Breast epithelium (tissue), 4 donors: ENCODE measurements at places on chromosomes 1 and 21. TPM values are rescaled to one million over a fixed set of nuclear protein-coding genes. Genes with fewer than 3 reads are reported as not detected.
A peak's percentile ranks its signal among the peaks of the same experiment; 100 is the strongest.

GRCh38 chr1:28984311-28984684 is 69.9 kb downstream of the EPB41 start:
- H3K4me3 ChIP-seq = no peak overlapping the region
- H3K27me3 ChIP-seq = no peaks in the 10 kb centered on the region
- H3K36me3 ChIP-seq = no peaks in the 10 kb centered on the region
- no peak for DNase-seq

GRCh38 chr1:234433563-234434285 is 45.3 kb downstream of the TARBP1 start:
- H3K4me1 ChIP-seq = no peaks in the 10 kb centered on the region
- DNase-seq = no peak
- H3K27ac ChIP-seq = no peak overlapping the region
- no peak overlapping the region for H3K4me3 ChIP-seq

DNA sequence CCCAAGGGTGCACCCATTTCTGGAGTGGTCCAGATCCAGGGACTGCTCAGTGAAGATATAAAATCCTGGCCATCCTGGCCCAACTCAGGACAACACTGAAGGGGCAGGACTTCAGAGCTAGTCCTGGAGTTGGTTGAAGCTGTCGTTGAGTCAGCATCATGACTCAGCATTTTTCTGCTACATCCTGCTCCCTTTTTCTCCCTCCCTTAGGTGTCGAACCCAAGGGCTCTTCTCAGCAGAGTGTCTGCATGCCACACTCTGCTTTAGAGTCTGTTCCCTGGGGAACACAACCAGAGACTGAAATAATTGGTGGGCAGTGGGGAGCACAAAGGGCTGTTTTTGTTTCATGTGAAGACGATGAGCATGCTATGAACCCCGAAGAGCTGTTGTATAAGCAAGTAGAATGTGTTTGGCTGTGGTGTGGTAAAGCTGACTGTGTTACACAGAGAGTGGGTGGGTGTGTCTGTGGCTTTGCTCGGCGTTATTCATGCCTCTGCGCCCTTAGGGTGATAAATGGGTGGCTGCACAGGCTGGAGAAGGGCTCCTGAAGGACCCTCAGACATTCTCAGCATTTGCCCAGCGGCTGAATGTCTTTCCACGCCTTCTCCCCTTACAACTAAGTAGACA is 167.2 kb downstream of the CYYR1 start:
- H3K4me3 ChIP-seq = no peak overlapping the region
- no peaks in the 10 kb centered on the region for H3K36me3 ChIP-seq
- no peak overlapping the region for H3K27ac ChIP-seq
- no peaks in the 10 kb centered on the region for H3K4me1 ChIP-seq
- H3K27me3 ChIP-seq = no peaks in the 10 kb centered on the region

Gene RPL22
- total RNA-seq = 210 TPM

DNA sequence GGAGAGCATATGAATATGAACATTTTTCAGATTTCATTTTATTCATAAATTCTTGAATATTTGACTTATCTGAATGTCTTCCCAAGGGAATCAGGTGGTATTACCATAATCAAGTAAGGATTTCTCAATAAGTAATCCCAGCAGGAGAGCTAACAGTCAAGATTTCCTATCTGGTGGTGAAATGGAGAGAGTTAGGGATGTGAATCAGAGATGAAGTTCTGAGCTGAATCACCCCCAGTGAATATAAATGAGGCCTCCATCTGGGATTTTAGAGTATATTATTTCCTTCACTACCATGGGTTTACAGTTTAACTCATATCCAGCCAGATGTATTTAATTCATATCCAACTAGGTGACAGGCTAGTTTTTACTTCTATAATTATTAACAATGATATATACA is 61.5 kb upstream of the RGS2 start:
- no peak overlapping the region for H3K27ac ChIP-seq
- no peak overlapping the region for H3K4me3 ChIP-seq

DNA sequence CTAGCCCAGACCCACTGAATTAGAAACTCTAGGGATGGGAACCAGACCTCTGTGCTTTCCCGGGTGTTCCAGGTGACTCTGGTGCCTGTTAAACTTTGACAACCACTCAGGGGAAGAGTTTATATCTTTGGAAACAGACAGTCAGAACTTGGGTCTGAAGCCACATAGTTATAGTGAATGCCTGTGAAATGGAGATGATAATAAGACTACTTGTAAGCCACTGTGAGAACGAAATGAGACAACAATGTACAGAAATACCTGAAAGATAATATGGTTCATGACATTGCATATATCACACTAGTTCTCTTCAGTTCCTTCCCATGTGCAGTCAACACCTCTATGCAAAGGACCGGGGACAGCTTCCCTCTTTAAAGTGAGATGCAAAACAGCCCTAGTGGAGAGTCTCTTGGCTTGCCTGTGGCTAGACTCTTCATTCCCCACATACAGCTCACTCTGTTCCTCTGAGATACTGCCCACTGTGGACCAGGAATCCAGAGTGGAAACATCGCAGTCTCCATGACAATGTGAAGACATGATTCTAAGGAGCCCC is 287.5 kb downstream of the ASTN1 start:
- H3K27ac ChIP-seq = no peak overlapping the region
- H3K36me3 ChIP-seq = no peaks in the 10 kb centered on the region
- no peaks in the 10 kb centered on the region for H3K4me1 ChIP-seq

Gene C1orf94
- total RNA-seq = not detected

Gene KRTAP21-2
- not detected for total RNA-seq

Gene MANEAL
- 2.9 TPM for total RNA-seq

DNA sequence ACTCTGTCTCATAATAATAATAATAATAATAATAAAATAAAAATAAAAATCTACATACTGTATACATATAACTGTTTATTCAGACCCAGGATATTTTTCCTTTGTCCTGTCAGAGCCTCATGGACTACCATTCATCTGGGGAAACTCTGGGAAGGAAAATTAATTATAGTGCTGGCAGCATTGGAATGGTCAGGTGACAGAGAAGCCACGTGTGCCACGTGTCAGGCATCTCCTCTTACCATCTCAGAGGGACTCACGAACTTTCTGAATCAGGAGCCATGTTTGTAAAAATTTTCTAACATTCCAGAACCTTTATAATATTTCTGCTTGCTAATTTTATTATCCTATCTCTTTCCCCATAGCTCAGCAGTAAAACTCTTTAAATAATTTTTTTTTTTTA is 97.8 kb upstream of the HNRNPU start:
- no peaks in the 10 kb centered on the region for H3K4me1 ChIP-seq
- no peak for DNase-seq
- no peak overlapping the region for H3K27ac ChIP-seq
- H3K4me3 ChIP-seq = no peak overlapping the region
- no peaks in the 10 kb centered on the region for H3K36me3 ChIP-seq

GRCh38 chr1:15236321-15236721 is 10.7 kb upstream of the FHAD1 start:
- no peaks in the 10 kb centered on the region for H3K36me3 ChIP-seq
- H3K4me1 ChIP-seq = no peaks in the 10 kb centered on the region

DNA sequence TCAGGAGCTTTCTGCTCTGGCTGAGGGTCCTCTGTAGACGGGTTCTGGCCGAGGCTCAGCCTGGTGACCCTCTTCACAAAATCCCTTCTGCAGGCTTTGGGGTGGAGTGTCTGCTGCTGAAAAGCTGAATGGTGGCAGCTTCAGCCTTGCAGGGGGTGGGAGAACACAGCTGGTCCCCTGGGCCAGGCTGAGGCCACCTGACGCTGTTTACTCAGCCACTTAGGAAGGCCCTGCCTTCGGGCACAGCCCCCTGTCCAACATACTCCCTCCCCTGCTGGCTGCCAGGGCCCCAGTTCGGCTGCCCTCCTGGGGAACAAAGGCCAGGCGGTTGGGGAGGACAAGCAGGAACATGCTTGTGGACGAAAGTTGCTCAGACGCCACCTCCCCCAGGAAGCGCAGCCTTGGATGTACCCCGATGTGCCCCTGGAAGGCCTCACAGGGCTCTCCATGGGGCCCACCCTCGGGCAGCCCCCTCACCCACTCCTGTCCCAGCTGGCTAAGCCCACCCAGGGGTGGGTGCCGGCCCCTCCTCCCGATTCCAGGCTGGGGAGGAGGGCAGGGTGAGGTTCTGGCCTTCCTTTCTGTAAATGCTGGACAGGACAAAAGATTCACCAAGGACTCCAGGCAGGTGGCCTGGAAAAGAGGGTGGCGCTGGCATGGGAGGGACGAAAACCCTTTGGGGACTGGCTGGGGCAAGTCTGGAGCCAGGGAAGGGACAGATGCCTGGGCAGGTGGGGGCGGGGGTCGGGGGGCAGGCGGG is at the start of gene ANKRD65:
Gene ANKRD65 (minus strand): TSS at position 130 of the 760 bp plus-strand sequence. CDS start 271 bp downstream, outside the sequence.
- peak within 1 kb of the TSS; percentile 76 for H3K27ac ChIP-seq
- H3K4me1 ChIP-seq = peaks cover 6% of the 10 kb centered on the region
- H3K27me3 ChIP-seq = no peaks in the 10 kb centered on the region

DNA sequence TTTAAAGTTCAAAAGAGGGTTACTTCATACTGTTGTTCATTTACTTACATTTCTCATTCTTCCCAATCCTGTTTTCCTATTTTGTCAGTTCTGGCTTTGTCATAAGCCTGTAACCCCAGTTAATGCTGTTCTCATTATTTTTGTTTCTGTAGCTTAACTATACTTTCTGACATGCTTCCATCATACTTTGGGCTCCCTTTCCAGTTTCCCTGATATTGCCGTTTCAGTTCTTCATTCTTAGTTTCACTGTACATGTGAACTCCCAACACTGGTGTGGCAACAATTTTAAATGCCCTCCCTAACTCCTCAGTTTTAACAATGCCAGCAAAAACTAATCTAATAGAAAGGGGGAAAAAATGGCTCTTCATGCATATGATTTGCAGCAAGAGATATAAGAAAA is 456.7 kb downstream of the LMO4 start:
- H3K4me1 ChIP-seq = no peaks in the 10 kb centered on the region
- no peak overlapping the region for H3K27ac ChIP-seq
- no peaks in the 10 kb centered on the region for H3K27me3 ChIP-seq
- no peak overlapping the region for H3K4me3 ChIP-seq

Gene METTL25B
- 15.5 TPM for total RNA-seq

DNA sequence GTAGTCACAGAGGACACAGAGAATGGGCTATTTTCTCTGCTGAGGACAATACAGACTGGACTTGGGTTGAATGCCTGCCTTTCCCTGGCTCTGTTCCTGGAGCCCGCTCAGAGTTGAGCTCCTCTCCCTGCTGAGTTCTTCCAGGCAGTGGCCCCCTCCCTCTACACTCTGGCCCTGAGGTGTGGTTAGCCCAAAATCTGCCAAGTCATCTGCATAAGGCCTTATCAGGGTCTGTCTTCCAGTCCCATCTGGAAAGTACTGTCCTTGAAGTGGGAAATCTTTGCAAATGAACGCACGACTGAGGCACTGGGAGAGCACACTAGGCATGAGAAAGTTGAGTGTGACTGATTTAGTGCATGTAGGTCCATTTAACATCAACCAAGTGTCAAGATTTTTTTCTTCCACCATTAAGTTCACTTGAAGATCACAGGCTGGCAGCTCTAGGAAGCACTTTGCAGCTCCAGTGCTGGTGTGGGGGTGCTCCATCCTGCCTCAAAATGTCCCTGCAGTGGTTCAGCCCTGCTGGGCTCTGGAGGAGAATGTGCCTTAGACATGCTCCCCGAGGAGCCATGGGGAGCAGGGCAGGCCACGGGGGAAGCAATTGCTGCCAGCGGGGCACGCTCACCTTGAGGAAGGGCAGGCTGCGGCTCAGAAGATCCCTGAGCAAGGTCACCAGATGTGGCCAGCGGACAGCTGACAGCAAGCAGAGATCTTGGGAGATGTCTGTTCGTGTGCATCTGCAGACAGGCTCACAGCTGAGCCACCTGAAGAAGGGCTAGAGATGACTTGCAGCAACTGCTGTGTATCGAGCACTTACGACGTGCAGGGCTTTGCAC is 41.5 kb downstream of the IER5 start:
- no peak for DNase-seq
- no peak overlapping the region for H3K27ac ChIP-seq
- H3K4me1 ChIP-seq = peaks cover 9% of the 10 kb centered on the region
- H3K4me3 ChIP-seq = no peak overlapping the region
- H3K36me3 ChIP-seq = no peaks in the 10 kb centered on the region
- H3K27me3 ChIP-seq = no peaks in the 10 kb centered on the region

Gene CR2
- total RNA-seq = under 0.01 TPM

DNA sequence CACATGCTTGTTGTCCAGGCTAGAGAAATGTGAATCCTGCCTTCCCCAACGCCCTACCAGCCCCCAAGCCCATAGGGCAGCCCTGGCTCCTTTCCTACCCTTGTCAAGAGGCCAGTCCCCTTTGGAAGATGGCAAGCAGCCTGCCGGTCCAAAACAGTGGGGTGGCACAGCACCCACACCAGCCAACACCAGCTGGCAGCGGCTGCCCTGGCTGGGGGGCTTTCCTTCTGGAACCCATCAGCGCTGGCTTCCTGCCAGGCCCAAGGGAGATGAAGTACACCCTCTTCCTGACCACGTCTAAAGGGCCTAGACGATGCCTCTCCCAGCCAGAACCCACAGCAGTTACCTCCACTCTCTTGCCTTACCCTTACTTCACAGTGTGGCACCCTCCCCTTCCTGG is 24.2 kb downstream of the KCNN3 start:
- no peak overlapping the region for H3K27ac ChIP-seq
- no peaks in the 10 kb centered on the region for H3K4me1 ChIP-seq
- no peaks in the 10 kb centered on the region for H3K27me3 ChIP-seq
- DNase-seq = no peak
- no peaks in the 10 kb centered on the region for H3K36me3 ChIP-seq

GRCh38 chr1:33177996-33178540 is 3.8 kb downstream of the TRIM62 start:
- H3K27ac ChIP-seq = no peak overlapping the region
- no peaks in the 10 kb centered on the region for H3K36me3 ChIP-seq
- H3K4me3 ChIP-seq = no peak overlapping the region
- no peak for DNase-seq
- H3K4me1 ChIP-seq = no peaks in the 10 kb centered on the region
- H3K27me3 ChIP-seq = no peaks in the 10 kb centered on the region

Gene RORC
- 7.8 TPM for total RNA-seq

Gene KRTAP13-2
- total RNA-seq = not detected

Gene DNASE2B
- 7.2 TPM for total RNA-seq

DNA sequence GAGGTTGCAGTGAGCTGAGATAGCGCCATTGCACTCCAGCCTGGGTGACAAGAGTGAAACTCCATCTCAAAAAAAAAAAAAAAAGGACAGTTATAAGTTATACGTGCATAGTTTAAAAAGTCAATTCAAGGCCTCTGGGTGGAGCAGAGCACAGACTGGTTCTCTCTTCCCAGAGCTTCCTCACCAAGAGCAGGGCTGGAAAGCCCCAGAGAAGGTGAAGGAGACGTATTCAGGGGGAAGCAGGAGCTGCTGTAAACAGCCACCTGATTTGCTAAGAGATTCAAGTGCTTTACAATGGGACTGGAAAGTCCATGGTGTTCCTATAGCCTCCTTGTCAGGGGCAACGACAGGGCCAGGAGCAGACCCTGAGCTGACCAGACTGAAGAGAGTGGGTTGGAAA is 85.0 kb upstream of the LYST start:
- no peaks in the 10 kb centered on the region for H3K27me3 ChIP-seq
- H3K4me3 ChIP-seq = no peak overlapping the region

Gene OSCP1
- 15.1 TPM for total RNA-seq
